ENCODE measurements at places on chromosomes 4 and X.

DNA sequence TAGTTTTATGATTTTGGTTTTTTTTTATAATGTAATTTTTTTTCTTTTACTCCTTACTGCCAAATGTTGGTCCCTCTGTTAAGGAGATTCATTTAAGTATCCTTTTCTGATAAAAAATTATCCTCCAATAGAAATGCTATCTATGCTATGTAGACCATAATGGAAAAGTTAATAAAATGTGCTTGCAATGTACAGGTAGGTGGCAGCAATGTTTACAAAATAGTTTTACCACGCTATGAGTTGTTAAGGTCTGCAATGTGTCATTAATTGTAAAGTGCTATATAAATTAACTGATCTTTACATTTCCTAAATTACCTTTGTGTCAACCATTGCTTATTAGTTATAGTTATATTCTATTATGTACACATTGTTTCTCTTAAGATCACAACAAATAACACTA lies 3.8 kb upstream of the CENPC start:
- DNase-seq = peak; percentile 37

GRCh38 chr4:18050448-18050847 lies 28.9 kb upstream of the LCORL start:
- no peak for DNase-seq

DNA sequence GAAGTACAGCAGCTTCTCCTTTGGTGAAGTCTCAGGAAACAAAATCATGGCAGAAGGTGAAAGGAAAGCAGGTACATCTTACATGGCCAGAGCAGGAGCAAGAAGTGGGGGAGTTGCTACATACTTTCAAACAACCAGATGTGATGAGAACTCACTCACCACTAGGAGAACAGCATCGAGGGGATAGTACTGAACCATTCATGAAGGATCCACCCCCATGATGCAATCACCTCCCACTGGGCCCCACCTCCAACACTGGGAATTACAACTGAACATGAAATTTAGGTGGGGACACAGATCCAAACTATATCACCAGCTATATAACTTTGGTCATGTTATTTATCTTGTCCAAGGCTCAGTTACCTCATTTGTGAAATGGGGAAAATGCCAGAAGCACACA lies 159.4 kb downstream of the OPHN1 start:
- DNase-seq = no peak

DNA sequence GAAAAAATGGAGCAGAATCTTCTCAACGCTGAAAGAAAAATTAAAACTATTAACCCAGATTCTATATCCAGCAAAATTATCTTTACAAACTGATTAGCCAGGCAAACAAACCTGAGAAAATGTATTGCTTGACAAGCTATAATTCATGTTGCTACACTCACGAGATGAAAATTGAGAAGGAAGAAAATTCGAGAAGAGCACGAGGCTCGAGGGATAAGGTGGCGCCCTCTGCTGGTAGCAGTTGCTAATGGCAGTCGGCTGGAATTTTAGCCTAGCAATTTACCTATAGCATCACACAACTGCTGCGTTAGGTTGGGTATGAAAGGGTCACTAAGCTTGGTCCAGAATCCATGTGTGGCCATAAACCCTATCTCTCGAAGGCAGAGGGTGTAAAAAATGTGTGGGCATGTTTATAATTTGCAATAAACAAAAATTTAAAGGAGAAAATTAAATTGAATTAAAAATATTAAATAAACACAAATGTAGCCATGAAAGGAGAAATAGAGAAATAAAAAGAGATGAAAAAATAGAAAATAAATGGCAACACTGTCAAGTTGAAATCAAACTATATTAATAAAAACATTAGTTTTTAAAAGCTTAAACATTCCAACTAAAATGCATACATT lies 126.6 kb downstream of the PPP4R3C start:
- DNase-seq = peak; percentile 16

- no peak for DNase-seq
Observed at GRCh38 chrX:53992589-53992988, 51.7 kb downstream of the PHF8 start.

DNA sequence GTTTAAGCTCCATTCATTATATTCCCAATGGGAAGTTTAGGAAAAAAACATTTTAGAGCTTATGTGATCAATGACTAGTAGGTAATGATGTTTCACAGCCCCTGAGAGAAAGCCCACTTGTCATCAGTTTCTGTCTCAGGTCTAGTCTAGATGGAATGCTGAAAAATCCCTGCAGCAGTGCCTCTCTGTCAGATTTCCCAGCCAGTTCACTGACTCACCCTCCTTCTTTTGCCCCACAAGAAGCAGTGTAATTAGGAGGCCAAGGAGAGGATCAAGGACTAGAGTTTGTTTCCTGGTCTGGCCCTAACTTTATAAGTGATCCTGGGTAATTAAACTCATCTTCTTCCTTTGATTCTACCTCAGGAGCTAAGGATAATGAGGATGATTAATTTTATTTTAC lies 118.7 kb upstream of the ANXA3 start:
- DNase-seq = no peak

DNA sequence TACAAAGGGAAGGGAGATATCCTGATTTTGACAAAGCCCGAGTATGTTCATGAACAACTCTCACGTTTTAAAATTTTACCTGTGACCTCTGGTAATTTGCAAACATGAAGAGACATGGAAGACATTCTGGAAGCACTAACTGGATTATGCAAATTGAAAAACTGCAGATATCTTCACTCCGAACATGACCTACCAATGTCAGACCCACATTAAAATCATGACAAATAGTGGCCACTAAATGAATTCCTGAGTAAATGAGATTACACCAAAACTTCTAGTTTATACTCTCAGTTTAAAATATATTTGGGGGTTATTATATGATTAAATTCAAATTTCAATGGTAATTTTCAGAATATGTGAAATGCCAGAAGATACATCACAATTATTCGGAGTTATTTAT lies 19.9 kb upstream of the CBR4 start:
- no peak for DNase-seq

DNA sequence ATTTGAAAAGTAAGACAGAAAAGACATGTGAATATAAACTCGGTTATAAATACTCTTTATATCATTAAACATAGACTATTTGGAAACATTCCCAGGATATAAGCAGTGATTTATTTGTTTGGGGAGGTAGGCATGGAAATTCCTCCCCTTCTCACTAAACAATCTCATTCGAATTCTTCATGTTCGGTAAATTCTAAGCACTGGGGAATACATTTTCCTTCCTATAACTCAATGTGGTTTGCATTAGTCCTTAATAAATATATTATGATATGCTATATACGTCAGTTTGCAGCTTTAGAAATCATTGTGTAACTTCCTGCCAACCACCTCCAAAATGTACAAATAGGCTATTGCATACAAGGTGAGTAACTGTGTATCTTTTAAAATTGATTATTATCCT lies 99.6 kb downstream of the UGT8 start:
- no peak for DNase-seq

DNA sequence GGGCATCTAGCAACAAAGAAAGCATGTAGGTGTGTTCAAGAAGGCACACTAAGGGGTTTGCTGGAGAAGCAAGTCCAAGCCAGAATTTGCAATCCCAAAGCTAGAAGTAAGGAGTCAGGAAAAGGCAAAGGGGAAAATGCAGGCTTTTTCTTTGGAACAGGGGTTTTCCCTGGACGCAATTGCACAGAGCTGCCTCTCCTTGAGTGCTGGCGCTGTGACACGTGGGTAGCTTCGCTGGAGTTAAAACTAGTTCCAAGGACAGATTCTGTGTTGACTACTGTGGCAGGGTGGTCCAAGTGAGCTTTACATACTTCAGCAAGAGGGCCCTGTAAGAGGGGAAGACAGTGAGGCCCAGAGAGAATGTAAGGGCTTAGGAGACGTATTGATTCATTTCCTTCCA lies 277.1 kb downstream of the ADGRA3 start:
- no peak for DNase-seq

- no peak for DNase-seq
Observed at GRCh38 chr4:120874792-120875774, 47.4 kb downstream of the PRDM5 start.

GRCh38 chr4:32958586-32958985 lies 2238.4 kb downstream of the PCDH7 start:
- DNase-seq = no peak

All from GM13976 (cell line).